Stimulated activated CD8-positive, alpha-beta memory T cell treated with anti-CD3 and anti-CD28 coated beads, Interleukin-4, amount 100 ng/mL, for 1 hour (primary cell): ENCODE measurements at places on chromosomes 5 and 9.

GRCh38 chr9:92760494-92760893 lies 4.1 kb downstream of the BICD2 start:
- DNase-seq, result no peak

DNA sequence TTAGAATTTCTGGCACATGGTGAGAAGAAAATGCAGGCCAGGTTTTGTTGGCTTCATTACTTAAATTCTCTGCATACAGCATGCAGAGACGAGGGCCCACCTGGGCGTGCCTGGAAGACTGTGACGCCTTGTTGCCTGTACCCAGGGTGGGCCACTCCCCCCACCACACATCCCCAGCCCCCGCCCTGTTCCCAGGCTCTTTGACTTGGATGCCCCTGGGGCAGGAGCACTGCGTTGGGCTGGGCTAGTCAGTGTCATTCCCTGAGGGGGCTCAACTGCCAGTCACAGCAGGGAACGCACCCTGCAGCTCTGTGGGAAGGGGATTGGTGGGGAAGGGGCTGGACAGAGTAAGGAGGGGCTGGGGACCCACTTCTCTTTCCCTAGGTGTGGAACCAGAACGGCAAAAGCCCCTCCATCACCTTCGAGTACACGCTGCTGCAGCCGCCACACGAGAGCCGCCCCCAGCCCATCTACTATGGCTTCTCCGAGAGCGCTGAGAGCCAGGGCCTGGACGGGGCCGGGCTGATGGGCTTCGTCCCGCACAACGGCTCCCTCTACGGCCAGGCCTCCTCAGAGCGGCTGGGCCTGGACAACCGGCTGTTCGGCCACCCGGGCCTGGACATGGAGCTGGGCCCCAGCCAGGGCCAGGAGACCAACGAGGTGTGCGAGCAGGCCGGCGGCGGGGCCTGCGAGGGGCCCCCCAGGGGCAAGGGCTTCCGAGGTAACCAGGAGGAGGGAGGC lies 19.6 kb downstream of the ADAMTSL2 start:
- no peak for DNase-seq

DNA sequence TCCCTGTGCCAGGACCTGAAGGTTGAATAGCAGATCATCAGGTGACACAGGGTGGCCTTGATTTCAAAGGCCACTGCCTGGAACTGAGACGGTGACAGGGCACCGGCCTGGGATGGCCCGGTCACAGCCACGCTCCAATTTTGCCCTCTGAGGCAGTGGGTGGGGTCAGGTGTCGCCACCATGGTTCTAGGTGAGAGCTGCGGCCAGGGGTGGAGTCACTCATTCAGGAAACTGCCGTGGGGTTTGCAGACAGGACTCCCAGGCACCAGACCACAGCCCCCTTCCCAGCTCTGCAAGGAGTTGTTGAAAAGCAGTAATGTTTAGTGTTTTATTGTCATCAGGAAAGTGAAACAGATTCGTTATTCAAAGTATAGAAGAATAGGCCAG lies 17.3 kb upstream of the RNU6ATAC start:
- DNase-seq, result no peak

- no peak for DNase-seq
Observed at GRCh38 chr5:30937070-30937469, 256.4 kb upstream of the CDH6 start.

GRCh38 chr9:79145442-79145841 lies 426.3 kb upstream of the TLE4 start:
- DNase-seq, result no peak

DNA sequence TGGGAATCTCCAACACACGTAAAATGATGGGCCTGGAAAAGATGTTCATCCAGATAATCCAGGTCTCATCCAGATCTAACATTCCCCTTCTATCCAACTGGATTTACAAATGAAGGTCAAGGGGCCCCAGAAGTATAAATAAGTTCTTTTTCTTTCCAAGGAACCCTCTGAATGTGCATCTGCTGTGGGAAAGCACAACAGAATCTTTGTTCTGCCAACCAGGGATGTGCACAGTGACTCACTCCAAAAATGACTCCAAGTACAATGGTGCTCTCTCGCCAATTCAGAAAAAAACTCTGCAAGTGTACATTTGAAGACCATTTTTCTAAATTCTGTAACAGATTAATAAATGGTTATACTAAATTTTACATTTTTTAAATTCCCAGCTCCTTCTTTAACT lies 12.4 kb downstream of the RAPGEF6 start:
- no peak for DNase-seq

GRCh38 chr5:78922879-78923621 lies 62.1 kb downstream of the ARSB start:
- no peak for DNase-seq

DNA sequence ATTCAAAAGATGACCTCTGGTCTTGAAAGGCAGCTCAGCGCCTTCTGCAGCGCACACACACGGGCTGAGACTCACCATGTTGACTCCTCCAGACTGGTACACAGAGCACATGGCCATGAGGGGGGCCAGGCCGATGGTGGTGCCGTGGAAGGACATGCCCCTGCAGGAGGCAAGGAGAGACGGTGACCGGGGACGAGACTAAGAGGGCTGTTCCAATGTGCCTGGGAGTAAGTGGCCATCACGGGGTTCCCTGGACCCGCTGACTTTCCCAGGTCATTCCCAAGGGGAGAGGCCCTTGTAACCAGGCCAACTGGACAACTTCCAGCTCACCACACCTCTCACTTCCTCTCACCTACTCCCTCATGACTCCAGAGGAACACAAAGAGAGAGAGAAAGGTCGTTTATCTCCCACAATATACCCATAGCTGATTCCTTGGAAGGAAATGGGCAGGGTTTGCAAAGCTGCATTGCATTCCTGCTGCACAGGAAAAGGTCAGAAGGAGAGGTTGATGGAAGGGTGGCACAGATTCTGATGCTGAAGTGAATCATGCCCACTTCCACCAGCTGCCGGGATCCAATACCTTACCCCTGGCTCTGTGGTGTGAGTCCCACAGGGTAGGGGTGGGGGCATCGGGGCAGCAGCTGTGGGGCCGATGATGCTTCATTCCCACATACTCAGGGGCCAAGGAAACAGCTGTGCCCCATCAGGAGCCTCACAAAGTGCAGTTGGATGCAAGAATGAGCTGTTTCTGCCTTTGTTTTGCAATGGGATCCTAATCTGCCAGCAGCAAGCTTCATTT lies 47.2 kb downstream of the NIPAL4 start:
- no peak for DNase-seq

DNA sequence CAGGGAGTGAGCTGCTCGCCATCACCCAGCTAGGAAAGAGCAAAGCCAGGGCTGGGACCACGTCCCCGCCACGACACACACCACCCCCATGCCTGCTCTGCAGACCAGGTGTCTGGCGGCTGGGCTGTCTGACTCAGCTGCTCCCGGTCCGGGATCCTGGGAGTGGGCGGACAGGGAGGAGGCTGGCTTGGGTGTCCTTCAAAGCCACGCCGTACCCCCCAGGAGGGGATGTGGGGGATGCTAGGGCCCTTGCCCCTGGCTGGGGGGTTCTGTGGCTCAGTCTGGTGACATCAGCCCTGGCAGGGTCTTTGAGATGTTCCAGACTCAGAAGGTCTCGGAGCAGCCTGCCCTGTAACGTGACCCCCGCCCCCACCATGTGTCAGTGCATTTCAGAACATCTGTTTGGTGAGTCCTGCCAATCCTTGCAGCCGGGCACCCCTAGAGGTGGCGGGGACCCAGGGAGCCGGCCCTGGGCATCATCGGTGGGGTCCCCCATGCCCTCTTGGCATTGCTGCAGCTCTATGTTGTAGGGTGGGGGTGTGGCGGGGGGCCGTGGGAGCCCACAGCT lies 62.3 kb downstream of the HMCN2 start:
- DNase-seq, result no peak

DNA sequence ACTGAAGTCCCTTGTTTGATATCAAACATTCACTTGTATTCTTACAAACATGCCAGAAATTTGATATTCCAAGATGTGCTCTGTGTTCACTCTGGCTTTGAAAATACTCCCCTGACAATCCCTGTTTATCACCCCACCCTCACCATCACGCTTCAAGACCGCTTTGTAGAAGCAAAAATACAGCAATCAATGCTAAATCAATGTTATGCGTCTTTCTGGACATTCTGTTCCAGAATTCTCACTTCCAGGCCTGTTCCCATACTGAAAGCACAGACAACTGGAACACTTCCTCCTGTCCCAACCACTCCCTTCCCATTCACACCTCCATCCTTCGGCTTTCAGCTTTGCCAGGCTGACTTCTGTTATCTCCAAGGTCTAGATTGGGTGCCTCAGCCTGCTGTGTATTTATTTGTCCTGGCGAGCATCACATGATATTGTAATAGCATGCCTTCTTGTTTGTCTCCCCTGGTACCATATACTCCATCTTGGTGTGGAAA lies 72.8 kb downstream of the SNCAIP start:
- no peak for DNase-seq

DNA sequence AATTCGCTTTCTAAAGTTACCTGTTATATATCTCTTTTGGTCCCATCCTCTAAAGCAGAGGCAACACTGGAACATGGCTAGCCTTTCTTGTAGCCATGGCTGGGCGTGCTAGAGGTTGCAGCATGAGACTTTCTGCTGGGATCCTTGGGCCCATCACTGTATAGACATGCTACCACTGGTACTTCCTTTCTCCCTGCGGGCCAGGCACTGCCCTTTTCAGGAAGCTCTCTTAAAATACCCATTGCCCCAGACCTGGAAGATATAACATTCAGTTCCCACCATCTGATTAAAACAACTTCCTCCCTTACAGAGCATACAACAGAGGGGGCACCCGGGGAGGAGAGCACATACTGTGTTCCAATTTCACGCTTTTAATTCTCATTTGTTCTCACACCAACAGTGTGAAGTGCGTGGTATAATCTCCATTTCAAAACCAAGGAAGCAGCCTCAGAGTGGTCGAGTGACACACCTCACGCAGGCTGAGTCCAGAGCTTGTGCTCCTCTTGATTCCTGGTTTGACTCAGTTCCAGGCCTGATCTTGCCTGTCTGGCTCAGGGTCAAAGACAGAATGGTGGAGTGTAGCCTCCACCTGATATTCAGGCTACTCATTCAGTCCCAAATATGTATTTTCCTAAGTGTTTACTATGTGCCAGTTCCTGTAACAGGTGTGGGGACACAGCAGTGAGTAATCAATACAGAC lies 22.6 kb downstream of the PTGS1 start:
- DNase-seq, result no peak

DNA sequence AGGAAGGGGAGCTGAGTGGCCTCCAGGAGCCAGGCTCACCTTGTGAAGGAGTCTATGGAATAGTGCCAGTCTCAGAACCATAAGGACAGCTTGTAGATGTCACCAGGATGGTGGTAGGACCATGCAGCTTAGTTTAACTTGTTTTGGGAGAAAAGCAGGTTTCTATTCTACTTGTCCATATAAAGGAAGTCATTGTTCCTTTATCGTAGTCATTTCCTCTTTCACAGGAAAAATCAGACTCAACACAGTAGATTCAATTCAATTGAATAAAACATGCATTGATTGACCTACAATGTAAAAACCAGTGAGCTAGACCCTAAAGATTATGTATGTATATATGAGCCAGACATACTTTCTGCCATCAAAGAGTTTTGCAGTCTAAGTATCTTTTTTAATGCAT lies 53.3 kb downstream of the MEGF10 start:
- DNase-seq, result no peak

DNA sequence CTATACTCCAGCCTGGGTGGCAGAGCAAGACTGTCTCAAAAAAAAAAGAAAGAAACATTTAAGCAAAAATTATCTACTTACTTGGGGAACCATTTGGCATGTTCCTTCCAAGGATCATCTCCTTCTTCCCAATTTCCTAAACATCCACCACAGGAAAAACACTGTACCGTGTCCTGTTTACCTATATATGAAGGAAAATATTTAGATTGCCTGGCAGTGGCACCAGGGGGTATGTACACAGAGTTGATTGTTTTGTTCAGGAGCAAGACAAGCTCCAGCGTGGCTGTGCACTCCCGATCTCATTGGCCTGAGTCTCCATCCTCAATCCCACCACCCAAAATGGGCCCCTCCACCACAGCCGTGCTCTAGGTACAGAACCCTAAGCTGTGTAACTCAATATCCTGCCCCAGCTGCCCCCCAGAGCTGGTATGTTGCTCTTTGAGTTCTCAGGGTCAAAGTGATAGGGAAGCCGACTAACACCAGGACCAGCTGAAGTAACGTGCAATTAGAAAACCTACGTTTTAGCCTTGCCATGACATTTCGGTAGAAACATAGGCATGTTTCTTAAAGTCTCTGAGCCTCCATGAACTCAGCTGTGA lies 13.8 kb downstream of the NAIP start:
- no peak for DNase-seq

DNA sequence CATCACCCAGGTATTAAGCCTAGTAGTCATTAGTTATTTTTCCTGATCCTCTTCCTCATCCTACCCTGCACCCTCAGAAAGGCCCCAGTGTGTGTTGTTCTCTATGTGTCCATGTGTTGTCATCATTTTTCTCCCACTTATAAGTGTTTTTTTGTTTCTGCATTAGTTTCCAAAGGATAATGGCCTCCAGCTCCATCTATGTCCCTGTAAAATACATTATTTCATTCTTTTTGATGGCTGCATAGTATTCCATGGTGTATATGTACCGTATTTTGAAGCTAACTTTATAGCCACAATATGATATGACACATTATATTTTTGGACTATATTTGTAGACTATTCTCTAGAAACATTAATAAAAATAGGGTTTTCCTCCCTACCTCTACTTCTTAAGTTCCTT lies 324.4 kb upstream of the EDIL3 start:
- no peak for DNase-seq

- DNase-seq, result no peak
Observed at GRCh38 chr5:151697452-151697851, 10.7 kb upstream of the SPARC start.

GRCh38 chr5:172840432-172841154 lies 6.5 kb downstream of the ERGIC1 start:
- DNase-seq, result no peak

DNA sequence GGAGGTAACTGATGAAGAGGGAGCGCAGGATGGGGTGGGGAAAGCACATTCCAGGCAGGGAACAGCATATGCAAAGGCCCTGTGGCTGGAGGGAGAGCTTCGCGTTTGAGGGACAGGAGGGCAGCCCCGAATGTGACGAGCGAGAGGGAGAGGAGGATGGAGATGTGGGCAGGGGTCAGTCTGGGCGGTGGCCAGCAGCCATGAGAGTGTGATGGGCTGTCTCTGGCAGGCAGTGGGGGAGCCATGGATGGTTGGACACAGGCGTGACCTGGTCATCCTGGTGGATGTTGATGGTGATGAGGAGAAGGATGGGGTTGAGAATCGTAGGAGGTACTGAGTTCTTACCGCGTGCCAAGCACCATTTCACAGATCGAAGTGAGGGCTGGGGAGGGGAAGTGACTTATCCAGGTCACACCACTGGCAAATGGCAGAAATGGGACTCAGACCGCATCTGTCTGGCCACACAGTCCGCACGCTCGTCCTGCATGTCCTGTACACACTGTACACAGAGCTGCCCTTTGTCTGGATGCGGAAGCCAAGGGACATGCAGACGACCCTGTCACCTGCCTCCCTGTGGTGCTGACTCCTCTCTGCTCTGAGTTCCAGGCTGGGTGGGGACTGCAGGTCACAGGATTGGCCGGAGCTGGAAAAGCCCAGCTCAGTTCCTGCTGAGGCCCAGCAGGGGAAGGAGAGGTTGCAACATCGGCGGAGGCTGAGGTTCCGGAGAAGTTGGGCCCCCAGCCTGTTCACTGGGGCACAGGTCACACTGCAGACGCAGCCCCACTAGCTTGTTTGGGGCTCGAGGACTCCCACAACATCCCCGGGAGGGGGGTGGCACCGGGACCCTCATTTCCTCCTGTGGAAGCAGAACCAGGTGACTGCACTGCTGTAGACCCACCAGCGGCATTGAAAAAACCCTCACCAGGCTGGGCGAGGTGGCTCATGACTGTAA lies 165.6 kb upstream of the IER5L start:
- DNase-seq, result no peak

GRCh38 chr5:65161655-65162054 lies 320.1 kb downstream of the ADAMTS6 start:
- DNase-seq, result no peak

GRCh38 chr9:17422994-17423680 lies 155.7 kb upstream of the SH3GL2 start:
- DNase-seq, result no peak
